ENCODE measurements at places on chromosomes 7 and 10.

- no peak for DNase-seq
Measured at GRCh38 chr10:82221601-82222149, 346.7 kb downstream of the NRG3 start.

- DNase-seq = no peak
Measured at GRCh38 chr10:15439341-15439842, 68.3 kb upstream of the FAM171A1 start.

DNA sequence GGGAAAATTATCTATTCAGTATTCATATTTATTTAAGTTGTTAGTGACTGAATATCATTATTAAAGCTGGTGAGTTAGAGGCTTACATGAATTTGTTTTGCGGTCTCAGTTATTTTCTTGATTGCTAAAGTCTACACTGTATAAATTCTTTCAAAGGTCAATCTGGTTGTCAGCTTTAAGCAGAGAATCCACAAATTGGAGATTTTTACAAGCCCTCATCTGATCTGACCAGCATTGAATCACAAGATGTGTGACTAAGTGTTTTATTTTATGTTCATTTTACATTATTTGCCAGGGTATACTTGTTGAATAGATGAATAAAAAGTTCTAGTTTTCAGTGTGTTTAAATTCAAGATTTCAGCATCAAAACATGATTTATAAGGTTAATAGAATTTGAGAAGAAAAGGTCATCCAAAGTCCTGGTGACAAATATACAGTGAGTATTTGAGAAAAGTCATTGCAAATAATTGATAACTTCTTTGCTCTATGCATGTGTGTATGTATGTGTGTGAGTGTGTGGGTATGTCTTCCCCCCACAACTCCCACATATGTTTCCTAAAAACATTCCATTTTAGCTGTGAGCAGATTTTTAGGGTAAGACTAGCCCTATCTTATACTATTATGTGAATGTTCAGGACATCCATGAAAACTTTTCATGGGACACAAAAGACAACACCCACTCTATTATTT, 4.4 kb downstream of the SEMA3A start:
- DNase-seq = no peak

DNA sequence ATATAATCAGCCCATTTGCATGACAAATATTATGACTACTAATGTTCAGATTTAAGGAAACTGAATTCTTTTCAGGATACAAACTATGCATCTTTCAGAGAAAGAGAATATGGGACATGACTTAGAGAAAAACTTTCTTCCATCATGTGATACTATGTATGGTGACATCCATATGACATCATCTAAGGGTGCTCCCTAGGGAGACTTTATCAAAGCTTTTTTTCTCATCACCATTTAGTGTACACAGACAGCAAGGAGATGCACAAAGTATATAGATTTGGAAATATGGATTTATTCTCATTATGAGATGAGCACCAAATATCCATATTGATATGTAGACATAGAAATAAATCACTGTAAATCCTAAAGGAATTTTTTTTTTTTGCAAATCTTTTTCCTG, 164.2 kb upstream of the YAE1 start:
- DNase-seq = no peak

DNA sequence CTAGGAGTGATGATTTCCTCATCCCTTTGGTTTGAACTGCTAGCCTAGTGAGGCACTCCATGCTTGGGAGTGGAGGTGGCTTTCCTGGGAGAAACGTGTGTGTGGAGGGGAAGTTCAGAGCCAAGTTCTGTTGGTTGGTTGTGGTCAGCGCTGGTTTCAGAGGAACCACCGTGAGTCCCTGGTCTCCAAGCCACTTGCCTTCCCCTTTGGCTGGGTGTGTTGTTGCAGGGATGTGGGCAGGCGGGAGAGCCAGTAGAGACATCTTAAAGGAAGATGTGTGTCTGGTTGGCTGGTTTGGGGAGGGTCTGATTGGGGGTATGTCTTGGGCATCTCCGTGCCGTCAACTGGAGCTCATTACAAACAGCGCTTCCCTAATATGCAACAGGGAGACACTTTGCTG, 130.8 kb upstream of the TCF7L2 start:
- DNase-seq = no peak

DNA sequence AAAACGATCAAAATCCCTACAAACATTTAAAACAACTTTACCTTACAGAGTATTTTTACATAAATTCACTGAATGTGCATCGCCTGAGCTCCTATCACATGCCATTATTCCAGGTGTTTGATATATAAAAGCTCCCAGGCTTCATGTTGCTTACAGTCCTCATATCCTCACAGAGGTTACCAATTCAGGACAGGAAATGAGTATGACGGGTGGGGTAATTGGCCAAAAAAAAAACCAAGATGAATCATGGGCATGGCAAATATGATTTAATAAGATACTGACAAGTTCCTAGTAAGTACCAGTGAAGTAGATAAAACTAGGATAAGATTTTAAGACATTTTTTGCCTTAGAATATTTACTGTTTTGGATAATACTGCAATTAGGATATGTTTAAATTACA, 135.8 kb downstream of the KMT2E start:
- no peak for DNase-seq

Measured in stimulated activated CD8-positive, alpha-beta memory T cell treated with anti-CD3 and anti-CD28 coated beads, Interleukin-7, amount 100 ng/mL, for 24 hours (primary cell).